ENCODE measurements at places on chromosomes 2 and 18.

DNA sequence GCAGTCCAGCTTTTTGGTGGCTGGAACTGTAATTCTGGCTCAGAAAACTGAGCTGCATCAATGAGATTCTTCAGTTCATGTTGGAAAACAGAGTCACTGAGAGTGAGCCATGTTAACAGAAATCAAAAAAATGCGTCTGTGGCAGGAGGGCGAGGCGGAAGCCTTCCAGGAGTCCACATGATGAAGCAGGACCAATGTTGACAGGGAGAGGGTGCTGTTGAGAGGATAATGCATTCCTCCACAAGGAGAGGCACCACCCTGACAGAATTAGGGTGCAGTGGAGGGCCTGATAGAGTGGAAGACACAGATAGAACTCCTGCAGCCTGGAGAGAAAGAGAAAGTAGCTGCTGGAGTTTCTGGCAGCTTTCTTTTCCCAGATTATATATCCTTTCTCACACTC is 111.5 kb downstream of the MGAT5 start:
- no peak for DNase-seq

DNA sequence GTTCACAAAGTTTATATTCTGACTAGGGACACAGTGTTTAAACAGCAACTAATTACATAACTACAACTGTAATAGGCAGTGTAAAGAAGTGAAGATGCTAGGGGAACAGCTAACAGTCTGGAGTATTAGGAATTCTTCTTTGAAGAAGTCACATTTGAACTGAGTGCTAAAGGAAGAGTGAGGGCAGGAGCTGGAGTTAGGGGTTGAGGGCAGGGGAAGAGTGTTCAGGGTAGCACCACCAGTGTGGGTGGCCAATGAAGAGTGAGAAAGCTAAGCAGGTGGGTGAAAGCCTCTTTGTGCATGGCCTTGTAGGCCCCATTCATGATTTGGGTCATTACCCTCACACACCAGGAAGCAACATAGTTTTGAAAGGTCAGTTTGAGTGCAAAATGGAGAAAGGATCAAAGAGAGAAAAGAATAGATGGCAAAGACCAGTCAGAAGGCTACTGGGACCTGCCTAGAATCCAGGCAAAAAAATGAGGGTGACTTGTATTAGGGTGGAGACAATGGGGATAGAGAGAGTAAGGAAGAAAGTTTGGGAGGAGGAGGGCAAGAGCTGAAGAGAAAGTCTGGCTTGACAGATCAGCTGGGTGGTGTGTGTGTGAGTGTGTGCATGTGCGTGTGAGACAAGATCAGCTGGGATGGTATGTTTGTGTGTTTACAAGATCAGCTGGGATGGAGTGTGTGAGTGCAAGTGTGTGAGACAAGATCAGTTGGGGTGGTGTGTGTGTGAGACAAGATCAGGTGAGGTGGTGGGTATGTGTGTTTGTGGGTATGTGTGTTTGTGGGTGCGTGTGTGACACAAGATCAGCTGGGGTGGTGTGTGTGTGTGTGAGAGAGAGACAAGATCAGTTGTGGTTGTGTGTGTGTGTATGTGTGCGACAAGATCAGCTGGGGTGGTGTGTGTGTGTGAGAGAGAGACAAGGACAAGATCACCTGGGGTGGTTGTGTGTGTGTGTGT is 43.6 kb upstream of the AGPS start:
- DNase-seq: no peak

GRCh38 chr2:176646033-176646615 is 376.9 kb downstream of the MTX2 start:
- DNase-seq: no peak

DNA sequence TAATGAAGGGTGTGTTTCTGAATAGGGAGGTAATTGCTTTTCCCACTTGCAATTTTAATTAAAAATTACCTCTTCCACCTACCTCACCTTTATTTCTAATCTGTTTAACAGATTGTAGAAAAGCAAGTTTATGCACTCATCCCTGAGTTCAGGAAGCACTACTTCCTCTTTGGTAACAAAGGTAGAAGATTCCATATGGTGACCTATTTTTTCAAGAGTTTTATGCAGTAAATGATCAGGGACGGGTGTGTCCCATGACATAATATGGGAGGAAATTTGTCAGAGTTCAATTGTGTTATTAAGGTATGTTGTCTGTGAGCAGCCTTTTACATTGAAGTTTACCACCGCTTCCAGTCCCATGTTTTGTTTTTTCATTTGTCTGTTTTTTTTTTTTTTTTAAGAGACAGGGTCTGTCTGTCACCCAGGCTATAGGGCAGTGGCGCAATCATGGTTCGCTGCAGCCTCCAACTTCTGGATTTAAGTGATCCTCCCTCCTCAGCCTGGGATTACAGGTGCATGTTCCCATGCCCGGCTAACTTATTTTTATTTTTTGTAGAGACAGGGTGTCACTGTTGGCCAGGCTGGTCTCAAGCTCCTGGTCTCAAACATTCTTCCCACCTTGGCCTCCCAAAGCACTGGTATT is 68.2 kb downstream of the ASAP2 start:
- no peak for DNase-seq

DNA sequence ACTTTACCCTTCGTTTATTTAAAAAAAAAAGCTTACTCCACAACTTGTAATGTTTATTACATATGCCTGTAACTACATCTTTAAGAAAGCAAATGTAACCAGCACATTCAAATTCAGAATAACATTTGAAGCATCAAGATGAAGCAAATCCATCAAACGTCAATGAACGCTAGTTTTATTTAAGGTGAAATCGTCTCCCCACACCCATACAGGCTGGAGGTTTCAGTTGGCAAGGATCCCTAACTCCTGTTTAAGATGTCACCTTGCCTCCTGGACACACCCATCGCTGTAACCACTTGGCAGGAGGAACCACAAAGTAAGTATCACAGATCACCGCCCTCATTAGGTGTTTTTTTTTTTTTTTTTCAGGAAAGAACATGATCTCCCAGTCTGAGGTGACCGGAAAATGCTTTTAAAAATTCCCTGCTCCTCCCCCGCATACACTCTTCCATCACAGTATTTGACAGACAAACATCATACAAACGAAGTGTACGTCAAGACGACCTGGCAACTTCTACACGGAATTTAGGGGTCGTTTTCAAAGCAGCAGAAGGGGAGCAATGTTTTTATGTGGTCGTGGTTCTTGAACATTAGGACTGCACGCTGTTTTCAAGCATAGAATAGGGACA is 19.7 kb upstream of the STPG4 start:
- peak; percentile 22 for DNase-seq

GRCh38 chr2:146669735-146670134 is 1175.1 kb upstream of the ACVR2A start:
- DNase-seq: no peak

DNA sequence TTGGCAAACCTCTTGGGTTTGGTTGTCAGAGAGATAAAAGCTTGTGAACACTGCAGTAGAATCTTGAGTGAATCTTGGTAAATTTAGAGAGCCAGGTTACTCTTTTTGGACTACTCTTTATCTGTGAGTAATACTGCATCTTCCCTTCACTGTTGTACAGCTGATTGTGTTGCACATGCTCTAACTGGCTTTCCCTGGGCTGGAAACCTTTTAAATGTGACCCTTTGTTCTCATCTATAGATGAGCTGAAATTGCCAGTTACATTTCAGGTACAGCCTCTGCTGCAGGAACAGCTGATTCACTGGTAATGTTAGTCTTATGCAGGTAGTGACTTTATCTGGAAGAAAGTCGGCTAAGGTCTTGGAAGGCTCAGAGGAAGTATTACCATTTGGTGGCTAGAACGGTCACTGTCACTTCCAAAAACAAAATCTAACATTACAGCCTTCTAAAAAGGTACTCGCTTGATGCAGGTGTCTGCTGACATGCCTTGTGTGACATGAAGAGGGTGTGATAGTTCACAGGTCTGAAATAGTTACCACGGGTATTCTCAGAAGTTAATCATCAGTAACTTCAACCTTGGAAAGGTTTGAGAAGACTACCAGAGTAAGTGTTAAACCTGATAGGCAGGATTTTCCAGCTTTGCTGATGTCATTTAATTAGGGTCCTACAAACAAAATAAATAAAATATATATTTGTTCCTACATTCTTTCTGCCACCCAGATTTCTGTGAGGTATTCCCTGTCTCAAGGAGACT is 851.1 kb downstream of the SLC4A3 start:
- DNase-seq: no peak
